ENCODE measurements at places on chromosomes 7 and 10.
A peak's percentile ranks its signal among the peaks of the same experiment; 100 is the strongest.

DNA sequence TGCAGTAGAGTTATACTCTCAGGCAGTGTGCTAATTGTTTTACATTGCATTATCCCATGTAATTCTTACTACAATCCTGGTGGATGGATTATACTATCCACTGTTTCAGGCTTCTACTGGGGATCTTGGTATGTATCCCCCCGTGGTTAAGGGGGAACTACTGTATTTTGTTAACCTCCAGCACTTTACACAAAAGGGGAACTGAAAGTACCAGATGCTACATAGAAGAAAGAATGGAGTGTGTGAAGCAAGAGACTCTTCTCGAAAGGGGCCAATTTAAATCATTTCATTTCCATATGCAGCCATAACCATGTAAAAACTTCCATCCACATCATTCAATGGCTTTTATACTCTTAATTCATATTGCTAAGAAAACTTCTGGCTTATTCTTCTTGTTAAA lies 69.4 kb downstream of the C1GALT1 start:
- DNase-seq: no peak

DNA sequence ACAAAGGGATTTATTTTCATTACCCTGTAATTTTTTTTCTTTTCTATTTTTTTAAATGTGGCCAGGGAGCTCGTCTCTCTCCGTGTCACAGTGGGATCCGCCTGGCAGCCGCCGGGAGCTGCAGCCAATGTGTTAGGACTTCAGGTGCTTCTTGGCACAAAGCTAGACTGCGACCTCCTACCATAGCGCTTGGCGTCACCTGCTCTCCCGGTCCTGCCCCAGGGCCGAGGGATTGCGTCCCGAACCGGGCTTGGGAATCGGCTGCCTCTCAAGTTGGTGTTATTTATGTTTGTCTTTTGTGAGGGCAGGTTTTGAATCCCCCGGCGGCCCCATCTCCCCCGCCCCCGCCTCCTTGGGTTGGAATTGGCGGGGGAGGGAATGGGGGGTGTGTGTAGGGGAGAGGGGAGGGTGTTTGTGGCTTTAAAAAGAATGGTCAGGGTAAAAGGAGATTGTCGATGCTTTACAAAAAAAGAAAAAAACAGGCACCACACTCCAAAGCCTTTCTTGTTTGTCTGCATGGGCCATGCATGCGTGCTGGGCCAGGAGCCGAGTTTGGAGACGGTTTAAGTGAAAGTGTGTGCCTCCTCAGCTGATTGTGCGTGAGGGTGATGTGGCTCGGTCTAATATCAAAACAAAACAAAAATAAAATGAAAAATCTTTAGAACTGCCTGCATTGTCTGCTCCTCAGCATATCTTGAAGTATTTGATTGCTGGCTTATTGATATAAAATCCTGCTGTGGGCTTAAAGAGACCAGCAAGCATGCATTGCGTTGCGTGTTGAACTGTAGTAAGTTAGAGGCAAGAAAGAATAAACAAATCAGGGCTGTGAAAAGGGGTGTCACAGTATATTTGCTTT lies 1.2 kb downstream of the PPP1R9A start:
- no peak for DNase-seq

DNA sequence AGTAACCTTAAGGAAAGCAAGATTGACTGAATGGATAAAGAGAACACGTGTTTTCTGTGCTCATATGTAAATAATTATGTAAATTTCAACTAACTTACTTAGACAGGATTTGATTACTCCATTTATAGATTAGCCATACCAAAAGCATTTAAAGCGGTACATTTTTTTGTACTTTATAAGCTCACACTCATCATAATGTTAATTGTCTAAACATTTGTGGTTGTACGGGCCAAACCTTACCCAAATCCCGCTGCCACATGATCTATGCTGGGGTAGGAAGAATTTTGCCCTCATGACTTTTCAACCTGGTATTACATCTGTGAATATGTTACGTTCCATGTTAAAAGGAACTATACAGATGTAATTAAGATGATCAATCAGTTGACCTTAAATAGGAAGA lies 29.1 kb downstream of the MKX start:
- no peak for DNase-seq

DNA sequence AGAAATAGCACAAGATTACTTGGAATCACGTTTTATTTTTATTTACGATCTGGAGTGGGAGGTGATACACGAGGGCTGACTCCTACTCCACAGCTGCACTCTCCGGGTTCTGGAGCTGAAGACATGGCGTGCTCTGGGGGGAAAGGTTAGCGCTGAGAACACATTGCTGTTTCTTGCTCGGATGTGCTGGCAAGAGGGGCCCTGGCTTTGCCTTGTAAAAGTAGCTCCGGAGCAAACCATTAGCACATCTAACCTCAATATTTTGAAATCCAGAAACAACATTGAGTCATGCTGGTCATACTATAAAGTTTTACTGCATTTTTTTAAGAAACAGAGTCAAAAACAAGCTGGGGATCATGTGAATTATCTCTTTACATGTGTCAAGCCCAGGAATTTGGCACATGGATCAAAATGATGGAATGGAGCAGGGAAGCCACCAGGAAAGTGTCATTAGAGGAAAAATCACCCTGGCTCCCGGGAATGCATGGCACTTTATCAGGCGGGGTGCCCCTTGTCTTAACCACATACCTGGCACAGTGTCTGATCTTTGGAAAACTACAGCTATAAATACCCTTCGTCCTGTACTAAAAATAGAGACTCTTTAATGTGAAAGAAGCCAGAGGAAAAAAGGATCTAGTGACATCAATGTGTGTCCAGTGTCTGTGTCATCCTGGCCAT lies 31.6 kb upstream of the LYZL1 start:
- peak; percentile 89 for DNase-seq

DNA sequence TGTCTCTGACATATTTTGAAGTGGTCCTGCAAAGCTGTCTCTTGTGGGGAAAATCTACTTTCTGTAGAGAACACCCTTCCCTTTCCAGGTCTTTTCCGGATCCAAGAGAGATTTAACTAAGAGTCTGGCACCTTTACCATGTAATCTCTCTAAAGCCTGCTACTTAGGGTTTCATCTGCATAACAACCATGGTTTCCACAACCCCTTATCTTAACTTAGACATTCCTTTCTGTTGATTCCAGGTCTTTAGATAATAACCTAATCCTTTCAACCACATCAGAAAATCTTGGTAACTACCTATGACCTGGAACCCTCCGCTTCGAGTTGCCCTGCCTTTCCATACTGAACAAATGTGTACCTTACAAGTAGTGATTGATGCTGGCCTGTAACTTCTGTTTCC lies 243.6 kb upstream of the PTER start:
- DNase-seq: no peak

DNA sequence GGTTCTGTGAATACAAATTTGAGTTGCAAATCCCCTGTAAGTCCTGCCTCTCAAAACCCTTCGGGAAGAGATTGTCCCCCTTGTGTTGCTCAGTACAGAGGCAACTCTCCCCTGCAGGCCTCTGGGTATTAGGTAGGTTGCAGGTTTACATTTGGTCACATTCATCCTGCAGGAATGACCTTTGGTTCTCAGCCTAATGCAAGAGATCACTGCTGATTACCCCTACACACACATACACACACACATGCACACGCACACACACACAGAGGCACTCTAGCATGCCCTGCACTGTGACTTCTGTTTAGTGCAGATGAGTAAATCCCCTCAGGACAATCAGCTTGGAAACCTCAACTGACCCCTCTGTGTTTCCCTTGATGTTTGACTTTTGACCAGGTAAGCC lies 69.2 kb downstream of the C10orf67 start:
- DNase-seq: no peak

- peak; percentile 77 for DNase-seq
Observed at GRCh38 chr10:14698111-14698828, 76.4 kb downstream of the FAM107B start.

DNA sequence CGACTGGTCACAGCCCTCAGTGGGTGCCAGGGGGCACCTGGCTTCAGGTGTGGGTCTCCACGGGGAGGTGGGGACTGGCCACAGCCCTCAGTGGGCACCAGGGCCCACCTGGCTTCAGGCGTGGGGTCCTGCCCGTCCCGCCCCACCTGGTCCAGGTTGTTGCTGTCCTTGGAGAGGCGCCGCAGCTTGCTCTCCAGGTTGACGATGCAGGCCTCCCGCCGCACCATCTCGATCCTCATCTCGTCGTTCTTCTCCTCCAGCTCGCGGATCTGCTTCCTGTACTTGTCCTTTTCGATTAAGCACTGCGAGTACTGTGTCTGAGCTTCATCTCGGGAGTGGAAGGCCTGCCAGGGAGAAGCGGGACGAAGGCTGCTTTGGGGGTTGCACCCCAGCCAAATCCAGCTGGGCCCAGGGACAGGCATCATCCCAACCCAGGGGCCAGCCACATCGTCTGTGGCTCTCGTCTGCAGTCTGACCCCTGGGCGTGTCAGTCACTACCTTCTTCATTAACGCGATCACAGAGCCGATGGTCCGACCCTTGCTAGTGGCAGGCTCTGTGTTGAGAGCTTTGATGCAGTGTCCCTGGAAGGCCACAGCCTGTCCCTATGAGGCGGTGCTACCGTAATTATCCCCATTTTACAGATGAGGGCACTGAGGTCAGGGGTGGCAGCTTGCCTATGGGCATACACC lies 92.9 kb upstream of the GNA12 start:
- DNase-seq: no peak

DNA sequence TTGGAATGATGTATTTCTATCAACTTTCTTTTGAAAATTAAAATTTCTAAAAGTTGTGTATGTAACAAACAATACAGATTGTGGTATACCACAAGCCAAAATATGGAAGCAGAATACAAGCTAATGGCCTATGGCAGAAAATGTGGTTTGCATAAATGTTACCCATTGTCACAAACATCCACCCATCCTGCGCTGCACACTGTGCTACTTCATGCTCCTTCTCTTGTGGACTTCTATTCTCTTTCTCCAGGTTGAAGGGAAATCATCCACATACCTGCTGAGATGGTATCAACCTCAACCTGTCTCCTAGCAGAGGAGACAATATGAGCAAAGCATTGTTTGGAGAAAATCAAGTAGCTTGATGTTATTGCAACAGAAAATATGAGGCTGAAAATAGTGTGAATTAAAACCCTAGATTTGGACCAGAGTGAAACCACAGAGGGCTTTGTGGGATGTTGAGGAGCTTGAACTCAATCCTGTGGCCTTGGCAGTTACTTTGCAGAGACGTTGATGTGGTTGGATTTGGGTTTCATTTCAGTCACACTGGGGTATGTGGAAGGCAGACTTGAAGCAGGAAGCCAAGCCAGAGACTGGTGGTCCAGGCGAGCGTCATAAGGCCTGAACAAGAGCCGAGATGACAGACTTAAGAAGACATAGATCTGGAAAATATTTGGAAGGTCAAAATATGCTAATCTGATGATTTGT lies 63.8 kb downstream of the ICA1 start:
- DNase-seq: no peak

DNA sequence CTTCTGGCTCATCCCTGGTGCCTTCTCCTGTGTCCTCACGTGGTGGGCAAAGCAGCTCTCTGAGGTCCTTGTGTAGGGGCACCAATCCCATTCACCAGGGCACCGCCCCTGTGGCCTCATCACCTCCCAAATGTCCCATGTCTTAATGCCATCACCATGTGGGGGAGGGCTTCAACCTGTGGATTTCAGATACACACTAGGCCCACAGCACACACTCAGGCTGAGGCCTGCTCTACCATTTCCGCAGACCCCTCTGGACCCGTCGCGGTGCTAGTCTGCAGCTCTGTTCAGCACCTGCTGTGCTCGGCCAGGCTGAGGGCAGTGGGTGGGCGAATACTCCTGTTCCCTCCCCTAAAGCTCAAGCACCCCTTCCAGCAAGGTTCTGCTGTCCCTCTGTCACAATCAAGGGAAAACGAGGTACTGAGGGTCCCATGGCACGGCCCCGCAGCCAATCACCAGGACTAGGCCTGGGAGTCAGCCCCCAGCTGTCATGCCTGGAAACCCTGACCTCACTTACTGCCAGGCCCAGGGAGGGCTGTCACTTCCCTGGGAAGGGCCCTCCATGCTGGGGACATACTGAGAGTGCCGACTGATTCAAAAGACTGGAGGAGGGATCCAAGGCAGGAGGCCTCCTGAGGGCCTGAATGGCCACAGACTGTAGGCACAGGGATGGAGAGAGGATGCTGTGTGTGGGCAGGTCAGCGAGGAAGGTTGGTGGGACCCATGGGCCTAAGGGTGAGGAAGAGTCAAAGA lies 123.8 kb upstream of the RET start:
- no peak for DNase-seq

DNA sequence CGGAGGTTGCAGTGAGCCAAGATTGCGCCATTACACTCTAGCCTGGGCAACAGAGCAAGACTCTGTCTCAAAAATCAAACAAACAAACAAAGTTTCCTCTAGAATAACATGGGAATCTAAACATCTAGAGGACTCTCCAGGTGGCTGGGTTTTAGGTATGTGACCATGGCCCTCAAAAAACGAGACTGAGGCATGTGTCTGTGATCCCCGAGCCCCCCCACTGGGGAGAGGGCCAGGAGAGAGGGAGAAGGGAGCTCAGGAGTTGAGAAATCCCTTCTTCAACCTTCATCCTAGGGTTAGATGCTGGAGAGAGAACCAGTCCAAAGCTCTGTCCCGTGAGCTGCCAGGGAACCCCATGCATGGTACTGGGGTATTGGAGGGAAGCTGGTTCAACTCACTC lies 188.0 kb upstream of the LYZL2 start:
- DNase-seq: no peak

- no peak for DNase-seq
Observed at GRCh38 chr10:127937069-127937468, 30.2 kb downstream of the PTPRE start.
